ENCODE measurements at places on chromosomes 6 and 20.

DNA sequence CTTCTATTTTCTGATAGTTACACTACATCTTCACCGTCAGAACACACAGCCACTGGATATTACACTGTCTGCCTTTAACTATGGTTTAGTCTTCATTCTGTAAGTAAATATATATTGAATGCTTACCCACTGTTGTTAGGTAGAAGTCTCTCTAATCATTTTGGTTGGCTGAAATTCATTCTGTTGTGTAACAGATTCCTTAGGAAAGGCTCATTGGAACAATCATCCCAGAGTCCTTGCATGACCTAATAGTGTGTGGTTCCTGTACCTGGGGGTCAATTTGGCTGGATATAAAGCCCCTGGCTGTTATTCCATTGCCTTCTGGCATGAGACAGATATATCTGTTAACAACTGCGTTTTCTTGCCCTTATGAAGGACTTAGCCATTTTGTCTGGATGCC is 9.9 kb downstream of the BLOC1S5 start:
- no peak for DNase-seq

DNA sequence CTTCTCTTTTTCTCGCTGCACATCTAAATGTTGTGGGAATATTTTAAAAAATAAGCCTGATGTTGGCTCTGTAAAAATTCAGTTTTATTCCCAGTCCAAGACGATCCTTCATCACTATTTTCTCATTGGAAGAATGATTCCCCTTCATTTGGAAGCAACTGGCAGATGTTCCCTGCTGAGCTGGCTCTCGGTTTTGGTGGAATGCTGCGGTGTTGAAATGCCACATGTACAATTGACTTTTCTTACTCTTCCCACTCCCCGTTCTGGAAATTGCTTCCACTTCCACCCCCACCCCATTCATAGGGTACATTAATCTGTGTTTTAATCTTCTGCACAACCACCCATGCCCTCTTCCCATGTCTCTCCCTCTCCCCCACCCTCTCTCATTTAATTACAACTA is 496.3 kb upstream of the MAP3K7 start:
- DNase-seq, result no peak

- no peak for DNase-seq
Measured at GRCh38 chr6:17178326-17178725, 76.5 kb downstream of the STMND1 start.

GRCh38 chr6:42140756-42141602 is 1.4 kb downstream of the C6orf132 start:
- no peak for DNase-seq

DNA sequence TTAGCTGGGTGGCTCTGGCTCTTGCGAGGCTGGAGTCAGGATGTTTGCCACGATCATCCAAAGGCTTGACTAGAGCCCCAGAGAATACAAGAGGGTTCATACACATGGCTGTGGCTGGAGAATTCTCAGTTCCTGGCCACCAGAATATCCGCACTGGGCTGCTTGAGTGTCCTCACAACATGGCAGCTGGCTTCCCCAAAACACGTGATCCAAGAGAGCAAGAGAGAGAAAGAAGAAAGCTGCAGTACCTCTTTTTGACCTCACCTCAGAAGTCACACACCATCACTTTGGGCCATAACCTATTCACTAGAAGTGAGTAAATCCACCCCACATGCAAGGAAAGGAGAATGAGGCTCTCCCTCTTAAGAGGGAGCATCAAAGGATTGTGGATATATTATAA is 21.5 kb upstream of the BPIFB1 start:
- no peak for DNase-seq

DNA sequence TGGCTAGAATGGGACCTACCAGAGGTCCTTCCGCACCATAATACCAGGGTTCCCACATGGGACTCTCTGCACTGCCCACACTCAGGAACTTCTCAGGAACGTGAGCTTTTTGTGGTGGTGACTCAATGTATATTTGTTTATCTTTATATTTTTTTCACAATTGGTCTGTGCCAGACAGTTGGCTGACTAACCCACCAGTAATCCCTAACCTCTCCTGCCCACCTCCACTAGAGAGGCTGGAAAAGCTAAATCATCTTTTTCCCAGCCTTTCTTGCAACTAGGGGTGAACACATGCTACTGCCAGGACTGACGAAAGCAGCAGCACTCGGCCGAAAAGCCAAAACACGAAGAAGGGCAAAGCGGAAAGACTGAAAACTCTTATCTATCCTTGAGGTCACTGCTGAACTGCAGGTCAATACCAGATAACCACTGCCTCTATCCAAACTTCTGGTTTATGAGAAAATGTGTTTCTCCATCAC is 112.9 kb downstream of the TRERF1 start:
- no peak for DNase-seq

DNA sequence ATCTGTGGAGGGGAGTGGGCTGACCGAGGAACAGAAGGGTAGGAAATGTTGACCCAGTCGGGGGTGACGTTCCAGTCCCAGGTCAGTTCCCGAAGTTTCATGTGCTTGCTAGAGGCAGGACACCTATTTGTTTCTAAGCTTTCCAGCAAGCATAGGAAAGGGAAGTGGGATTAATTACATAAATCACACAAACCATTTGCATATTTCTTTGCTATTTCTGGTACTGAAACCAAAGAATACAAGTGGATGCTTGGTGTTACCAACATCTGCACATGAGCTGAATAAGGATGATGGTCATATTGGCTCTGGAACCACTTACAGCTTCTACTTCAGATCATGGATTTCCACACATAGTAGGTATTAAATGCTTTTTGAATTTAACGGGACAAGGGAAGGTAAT is 546.5 kb downstream of the PRKN start:
- DNase-seq, result no peak

- DNase-seq, result no peak
Measured at GRCh38 chr6:31645325-31645724, 7.1 kb downstream of the BAG6 start.

GRCh38 chr6:134316733-134317431 is 1.0 kb downstream of the SGK1 start:
- DNase-seq, result no peak

GRCh38 chr6:147202516-147203310 is 1.5 kb upstream of the STXBP5 start:
- DNase-seq, result peak; percentile 71

GRCh38 chr6:90021711-90022110 is 127.4 kb downstream of the GJA10 start:
- DNase-seq, result no peak

DNA sequence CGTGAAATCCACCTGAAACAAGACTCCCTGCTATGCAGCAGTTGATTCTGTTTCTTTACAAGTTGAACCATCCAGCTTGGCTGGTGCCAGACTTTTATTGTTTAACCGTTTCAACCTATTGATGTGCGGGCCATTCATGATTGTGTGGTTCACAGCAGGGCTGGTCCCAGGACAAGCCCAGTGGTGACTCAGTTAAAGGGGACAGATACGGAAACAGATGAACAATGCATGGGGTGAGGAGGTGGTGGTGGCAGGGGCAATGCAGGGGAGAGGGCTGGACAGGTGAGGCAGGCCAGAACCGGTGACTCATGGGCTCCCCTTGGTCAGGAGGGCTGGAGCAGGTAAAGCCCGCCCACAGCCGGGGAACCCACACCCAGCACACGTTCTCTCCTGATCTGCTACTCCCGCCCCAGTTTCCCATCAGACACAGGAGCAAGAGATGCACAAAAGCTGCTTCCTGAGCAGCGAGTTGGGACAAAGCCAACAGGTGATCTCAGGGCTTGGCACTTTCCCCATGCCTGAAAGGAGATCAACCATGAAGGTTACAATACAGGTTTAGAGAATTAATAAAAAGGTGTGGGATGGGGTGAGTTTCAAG is 232.2 kb downstream of the LY86 start:
- no peak for DNase-seq

DNA sequence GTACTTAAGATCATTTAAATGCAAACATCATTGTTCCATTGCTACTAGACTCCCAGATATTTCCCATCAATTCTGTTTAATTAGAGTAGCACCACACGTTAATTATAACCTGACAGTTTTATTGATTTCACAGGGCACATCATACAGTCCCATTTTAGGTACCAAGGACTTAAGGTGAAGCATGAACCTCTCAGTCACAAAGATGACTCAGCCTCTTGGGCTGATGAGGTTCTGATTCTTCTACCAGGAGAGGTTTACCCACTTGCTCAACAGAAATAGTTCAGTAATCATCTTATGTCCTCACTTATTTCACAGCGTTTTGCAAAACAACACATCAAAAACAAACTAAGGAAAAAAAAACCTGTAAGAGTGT is 98.5 kb downstream of the HIVEP2 start:
- DNase-seq, result no peak

DNA sequence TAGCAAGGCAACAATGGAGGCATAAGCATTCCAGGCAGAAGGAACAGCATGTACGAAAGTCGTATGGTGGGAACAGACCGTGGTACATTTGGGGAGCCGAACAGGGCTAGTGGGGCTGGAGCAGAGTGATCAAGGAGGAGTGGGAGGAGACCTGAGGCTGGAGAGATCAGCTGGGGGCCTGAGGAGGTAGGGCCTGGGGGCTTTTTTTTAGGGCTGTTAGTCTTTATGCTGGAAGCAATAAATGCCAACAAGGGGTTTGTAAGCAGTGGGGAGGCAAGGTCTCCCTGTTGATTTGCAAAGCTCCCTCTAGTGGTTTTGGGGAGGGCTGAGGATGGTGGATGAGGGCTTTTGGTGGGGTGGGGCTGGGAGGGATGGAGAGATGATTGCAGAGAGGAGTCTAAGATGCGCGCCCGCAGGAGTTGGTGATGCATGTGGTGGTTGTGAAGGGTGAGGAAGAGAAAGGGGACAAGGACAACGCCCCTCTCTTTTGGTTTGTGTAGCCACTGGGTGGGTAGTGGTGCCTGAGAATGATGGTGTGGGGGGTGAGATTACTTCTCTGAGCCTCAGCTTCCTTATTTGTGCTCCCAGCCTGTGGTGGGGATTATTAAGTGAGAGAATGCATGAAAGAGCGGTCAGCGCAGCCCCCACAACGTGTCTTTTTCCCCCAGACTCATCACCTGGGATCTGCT is 74.1 kb upstream of the TOX2 start:
- no peak for DNase-seq

- no peak for DNase-seq
Measured at GRCh38 chr6:38262609-38263008, 377.1 kb downstream of the BTBD9 start.

DNA sequence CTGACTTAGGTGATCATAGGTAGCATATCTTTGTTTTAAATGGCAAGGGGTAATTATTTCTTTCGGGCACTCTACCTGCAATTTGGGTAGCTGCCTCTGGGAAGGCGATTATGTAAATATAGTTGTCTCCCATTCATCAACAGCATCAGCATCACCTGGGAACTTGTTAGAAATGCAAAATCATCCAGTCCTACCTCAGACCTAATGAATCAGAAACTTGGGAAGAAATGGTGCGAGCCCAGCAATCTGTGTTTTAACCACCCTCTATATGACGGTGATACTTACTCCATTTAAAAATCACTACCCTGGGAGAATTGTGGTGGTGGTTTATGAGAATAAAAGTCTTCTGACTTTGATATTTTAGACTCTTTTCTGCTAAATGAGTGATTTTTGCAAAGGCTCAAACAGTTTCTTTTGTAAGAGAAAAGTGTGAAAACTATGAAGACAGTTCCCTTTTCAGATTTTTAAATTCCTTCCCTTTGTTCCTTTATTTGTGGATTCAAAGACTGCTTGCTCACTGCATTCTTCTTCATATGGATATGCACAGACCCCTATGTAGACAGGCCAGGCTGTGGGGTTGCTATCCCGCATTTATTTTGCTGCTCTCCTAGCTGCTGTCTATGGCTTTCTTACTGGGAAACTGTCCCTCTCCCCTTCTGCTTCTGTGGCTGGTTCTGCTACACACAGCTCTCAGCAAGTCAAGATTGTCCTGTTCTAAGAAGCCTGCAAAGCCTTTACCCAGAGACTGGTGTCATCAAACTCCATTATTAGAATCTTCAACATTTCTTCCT is 365.3 kb downstream of the RNF144B start:
- no peak for DNase-seq

- DNase-seq, result no peak
Measured at GRCh38 chr6:131101911-131102680, 33.2 kb upstream of the AKAP7 start.

DNA sequence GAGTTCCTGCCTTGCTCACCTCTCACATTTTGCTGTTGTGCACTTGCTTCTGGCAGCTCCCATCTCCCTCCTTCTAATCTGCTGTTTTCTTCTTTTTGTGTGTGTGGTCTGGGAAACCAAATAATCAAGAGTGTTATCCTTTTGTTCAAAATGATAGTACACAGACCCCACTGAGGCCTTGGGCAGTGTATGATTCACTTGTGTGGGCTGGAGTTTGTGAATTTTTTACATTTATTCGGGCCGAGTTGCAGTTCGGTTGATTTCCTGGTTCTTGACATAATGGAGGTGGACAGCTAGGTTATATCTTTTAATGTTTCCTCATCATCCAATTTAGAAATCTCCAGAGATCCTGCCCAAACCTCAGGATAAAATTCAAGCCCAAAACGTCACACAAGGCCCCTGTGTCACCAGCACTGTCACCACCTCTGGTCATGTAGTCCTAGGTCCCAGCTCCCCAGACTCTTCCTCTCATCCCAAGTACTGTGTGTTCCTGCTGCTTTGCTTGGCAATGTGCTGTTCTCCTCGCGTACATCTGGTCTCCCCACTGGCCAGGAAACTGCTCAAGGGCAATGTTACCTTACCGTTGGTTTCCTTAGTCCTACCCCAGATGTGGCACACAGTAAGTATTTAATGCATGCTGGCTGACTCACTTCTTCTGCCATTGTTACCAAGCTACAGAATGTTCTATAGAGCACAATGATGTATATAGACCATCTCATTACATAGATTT is 55.7 kb upstream of the PHACTR2 start:
- DNase-seq, result no peak

GRCh38 chr6:77095936-77096627 is 367.2 kb downstream of the HTR1B start:
- DNase-seq, result no peak

GRCh38 chr20:37920270-37920669 is 17.3 kb downstream of the VSTM2L start:
- no peak for DNase-seq

DNA sequence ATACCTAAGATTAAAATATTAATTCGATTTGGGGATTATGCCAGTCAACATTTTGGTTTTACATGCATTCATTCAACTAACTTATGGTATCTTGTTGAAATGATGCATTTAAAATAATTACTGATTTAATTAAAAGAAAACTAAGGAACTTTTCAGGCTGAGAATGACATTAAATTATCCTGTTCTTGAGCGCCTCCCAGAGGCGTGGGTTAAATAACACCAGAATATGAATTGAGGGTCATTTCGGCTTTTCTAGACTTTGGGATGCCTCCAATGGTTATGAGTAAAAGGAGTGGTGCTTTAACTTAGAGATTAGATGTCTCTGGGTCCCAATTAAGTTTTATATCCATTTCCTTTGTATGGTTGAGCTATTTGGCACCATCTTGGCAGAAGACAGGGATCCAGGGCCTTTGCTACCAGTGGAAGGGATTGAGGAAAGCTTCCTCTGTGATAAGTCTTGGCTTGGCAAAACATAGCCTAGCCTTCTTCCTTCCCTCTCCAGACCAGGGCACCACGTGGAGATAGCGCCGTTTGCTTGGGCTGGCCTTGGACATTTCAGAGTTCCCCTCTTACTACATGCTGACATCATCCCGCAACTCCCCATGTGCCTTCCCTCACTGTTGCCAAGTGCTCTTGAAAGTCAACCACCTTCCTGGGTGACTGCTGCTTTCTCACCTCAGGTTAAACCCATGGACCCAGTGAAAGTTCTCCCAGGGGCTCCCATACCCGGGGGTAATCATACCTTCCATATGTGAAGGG is 28.7 kb downstream of the GNAS start:
- no peak for DNase-seq

GRCh38 chr6:135395136-135395535 is 102.4 kb downstream of the AHI1 start:
- no peak for DNase-seq

Measured in activated CD4-positive, CD25-positive, alpha-beta regulatory T cell treated with anti-CD3 and anti-CD28 coated beads, Interleukin-2, amount 50 U/mL, for 16 hours (primary cell).